Nephron progenitor cell (in vitro differentiated cells): ENCODE measurements at places on chromosomes 5 and 9.

DNA sequence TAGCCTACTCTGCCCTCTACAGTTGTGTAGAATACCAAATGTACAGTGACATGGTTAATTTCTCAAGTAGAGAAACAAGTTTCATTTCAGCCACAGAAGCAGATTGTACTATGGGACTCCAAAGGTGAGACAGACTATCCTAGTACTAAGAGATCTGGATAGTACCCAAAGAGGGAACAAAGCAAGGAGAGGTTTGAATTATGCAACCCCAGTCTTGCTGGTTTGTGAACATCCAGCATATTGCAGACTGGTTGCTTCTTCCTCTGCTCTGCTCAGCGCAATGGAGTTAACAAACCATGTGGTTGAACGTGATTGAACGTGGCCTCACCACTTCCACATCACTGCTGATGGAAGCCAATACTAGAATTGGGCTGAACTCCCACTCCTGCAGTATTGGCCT is 43.3 kb upstream of the ALDOB start:
- no peaks in the 10 kb centered on the region for H3K27me3 ChIP-seq
- no peak overlapping the region for H3K27ac ChIP-seq

DNA sequence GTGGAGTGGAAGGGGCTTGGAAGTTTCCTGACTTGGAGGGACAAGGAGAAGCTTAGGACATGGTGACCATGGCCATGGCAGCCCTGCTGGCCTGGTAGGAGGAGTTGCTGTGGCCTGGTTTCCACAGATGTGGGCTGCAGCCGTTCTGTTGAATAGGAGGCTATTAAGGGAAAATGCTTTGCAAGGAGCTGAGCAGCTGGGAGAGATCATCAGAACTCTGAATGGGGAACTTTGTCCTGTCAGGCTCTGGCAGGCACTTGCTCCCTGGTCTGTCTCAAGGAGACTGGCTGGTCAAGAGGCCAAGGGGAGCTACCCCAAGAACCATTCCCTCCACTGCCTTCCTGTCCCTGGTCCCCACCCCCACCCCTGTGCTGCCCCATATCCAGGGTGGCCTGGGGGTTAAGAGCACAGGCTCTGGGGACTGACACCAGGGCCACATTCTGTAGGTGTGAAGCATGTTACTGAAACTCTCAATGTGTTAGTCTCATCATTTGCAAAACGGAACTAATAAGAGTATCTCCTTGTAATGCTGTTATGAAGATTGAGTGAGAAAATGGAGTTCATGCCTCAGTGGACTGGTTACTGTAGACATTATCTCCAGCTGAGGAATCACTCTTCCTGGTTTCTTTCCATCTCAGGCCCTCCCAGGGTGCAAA is 84.0 kb upstream of the ARAP3 start:
- no peak overlapping the region for H3K27ac ChIP-seq
- no peaks in the 10 kb centered on the region for H3K36me3 ChIP-seq
- no peak overlapping the region for H3K4me3 ChIP-seq
- no peak for DNase-seq

DNA sequence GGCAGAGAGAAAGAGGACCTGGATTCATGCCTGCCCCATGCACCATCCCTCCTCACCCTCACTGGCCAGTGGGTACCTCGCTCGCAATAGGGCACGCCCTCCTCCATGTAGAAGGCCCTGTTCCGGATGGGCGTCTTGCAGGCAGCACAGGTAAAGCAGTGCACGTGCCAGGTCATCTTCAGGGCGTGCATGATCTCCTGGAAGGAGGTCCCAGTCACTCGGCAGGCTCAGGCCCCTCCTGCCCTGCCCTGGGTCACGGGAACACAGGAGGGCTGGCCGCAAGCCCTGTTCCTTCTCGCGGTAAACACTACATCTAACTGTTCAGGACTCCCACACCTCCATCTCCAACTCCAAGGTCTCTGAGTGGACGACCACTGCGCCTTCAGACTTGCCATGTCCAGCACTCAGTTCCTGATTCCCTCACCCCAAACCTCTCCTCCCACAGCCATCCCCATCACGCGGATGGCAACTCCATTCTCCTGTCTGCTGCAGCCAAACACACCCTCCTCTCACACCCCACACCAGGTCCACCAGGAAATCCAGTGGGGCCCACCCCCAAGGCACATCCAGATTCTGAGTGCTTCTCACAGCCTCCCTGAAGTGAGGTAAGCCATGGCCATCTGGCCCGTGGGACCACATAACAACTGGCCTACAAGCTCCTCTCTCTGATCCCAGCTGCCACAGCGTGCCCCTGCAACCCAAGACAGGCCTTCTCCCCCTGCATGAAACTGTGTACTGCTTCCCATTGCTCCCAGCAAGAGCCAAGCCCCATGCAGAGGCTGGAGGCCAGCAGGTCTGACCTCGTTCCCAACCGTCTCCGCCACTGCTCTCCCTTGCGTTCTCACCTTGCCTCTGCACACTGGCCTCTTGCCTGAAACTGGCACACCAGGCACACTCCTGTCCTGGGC is 10.8 kb upstream of the DBN1 start:
- no peaks in the 10 kb centered on the region for H3K27me3 ChIP-seq
- peak overlapping the region; percentile 10 for H3K4me3 ChIP-seq
- DNase-seq, result no peak
- H3K4me1 ChIP-seq, result peaks cover 40% of the 10 kb centered on the region
- peaks cover 45% of the 10 kb centered on the region for H3K36me3 ChIP-seq

DNA sequence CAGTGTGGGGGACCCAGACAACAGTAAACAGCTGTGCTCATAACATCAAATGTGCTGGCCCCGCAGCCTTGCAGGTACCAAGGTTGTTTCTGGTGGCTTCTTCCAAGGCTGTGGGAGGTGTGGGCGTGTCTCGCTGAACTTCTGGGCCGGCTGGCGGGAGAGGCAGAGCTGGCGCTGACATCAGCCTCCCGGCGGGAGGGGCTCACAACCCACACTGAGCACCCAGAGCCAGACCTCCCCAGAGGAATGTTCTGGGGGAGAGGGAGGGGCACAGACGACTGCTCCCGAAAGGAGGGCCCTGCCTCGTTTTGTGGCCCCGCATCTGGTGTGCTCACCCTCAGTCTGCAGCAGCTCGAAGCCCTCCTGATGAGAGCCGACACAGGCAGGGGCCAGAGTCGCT is 6.9 kb upstream of the SLC12A7 start:
- DNase-seq, result no peak
- no peak overlapping the region for H3K27ac ChIP-seq
- no peaks in the 10 kb centered on the region for H3K36me3 ChIP-seq
- no peak overlapping the region for H3K4me3 ChIP-seq

GRCh38 chr5:61731946-61732314 is 399.9 kb downstream of the ZSWIM6 start:
- H3K36me3 ChIP-seq, result no peaks in the 10 kb centered on the region
- H3K4me3 ChIP-seq, result no peak overlapping the region
- DNase-seq, result no peak

DNA sequence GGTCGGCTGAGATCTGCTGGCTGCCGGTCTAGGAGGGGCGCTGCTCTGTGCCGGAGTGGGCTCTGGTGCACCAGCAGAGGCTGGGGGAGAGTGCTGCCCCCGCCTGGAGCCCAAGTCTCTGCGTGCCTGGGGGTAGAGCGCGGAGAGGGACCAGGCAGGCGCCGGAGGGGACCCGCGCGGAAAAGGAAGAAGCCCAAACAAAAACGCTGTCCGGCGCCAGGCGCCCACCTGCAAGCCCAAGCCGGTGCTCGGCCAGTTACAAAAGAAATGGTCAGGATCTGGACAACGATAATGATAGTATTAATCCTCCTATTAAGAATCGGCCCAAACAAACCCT is 571 bp upstream of the S1PR3 start:
- peaks cover 9% of the 10 kb centered on the region for H3K36me3 ChIP-seq
- DNase-seq, result peak; percentile 62
- peak overlapping the region; percentile 10 for H3K27ac ChIP-seq
- peak overlapping the region; percentile 97 for H3K4me3 ChIP-seq
- H3K27me3 ChIP-seq, result peaks cover 3% of the 10 kb centered on the region

DNA sequence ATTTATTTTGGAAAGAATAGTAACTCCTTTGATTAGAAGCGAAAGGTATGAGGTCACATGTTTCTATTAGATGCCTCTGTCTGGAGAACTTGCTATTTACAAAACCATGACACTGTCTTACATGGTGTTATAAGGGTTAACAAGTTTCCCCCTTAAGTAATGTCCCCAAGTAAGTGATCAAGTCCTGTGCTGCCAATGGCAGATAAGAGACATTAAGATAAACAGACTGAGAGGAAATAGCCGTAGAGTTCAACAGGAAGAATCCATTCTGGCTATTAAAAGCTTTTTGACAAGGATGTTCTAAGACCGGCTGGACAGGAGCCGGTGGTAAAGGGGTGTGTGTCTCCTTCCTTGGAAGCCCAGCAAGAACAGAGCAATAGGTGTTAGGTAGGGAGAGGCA is 257.5 kb downstream of the GADD45G start:
- no peak for DNase-seq
- H3K36me3 ChIP-seq, result peaks cover 14% of the 10 kb centered on the region
- no peak overlapping the region for H3K27ac ChIP-seq
- peaks cover 14% of the 10 kb centered on the region for H3K27me3 ChIP-seq
- peaks cover 54% of the 10 kb centered on the region for H3K4me1 ChIP-seq

DNA sequence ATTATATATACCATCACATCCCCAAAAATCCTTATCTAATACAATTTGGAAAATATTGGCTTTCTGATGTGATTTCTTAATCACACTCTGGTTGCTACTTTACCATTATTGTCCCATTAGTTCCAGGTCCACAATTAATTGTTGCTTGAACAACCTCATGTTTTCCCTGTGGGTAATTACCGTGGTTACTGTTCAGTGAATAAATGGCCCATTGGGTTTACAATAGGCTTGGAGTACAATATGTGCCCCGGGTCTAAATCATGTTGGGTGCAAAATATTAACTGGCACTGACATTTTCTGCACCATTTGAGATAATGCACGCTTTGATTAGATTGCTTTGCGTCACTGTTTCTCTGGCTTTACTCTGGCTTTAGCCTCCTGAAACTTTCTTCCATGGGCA is 163.7 kb downstream of the GABBR2 start:
- H3K36me3 ChIP-seq, result no peaks in the 10 kb centered on the region
- DNase-seq, result no peak
- peaks cover 7% of the 10 kb centered on the region for H3K27me3 ChIP-seq
- no peaks in the 10 kb centered on the region for H3K4me1 ChIP-seq
- H3K27ac ChIP-seq, result no peak overlapping the region

GRCh38 chr5:145958436-145958835 is 22.1 kb downstream of the SH3RF2 start:
- H3K4me1 ChIP-seq, result peaks cover 12% of the 10 kb centered on the region
- peaks cover 6% of the 10 kb centered on the region for H3K36me3 ChIP-seq
- no peak for DNase-seq

DNA sequence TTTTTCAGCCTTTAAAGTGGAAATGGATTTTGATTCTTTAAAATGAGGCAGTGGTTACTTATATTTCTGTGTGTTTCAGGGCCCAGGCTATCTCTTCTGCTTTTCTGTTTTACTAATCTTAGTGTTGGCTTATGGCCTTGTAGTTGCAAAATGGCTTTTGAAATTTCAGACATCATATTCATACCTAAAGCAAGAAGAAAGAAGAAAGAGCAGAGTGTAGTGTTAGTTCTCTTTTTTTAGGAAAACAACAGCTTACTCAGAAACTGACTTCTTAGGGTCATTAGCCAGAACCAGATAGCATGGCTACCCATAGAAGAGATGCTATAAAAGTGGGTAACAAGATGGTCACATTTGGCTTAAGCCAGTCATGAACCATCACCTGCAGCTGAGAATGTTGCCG is 20.9 kb downstream of the ZBED3 start:
- H3K27ac ChIP-seq, result no peak overlapping the region
- H3K4me3 ChIP-seq, result no peak overlapping the region
- H3K4me1 ChIP-seq, result peaks cover 8% of the 10 kb centered on the region

GRCh38 chr5:95986001-95986400 is 24.4 kb upstream of the ELL2 start:
- no peaks in the 10 kb centered on the region for H3K36me3 ChIP-seq
- H3K27ac ChIP-seq, result no peak overlapping the region
- no peaks in the 10 kb centered on the region for H3K27me3 ChIP-seq
- H3K4me1 ChIP-seq, result peaks cover 42% of the 10 kb centered on the region
- DNase-seq, result no peak
- H3K4me3 ChIP-seq, result no peak overlapping the region

DNA sequence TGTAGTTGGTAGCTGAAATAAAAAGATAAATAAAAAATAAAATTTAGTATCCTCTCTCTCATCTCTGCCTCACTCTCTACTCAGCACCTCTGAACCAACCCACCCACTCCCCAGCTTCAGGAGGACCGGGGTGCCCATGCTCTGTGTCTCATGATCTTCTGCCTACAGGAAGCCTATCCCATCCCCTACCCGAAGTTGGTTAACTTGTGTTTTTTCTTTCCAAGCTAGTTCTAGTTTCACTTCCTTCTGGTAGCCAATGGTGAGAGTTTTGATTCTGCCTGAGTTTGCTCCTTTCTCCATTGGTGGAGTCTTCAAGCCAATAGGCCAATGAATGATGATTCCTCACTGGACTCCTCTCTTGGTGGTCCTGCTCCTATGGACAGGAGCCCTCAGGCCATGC is 32.1 kb downstream of the SNX24 start:
- H3K4me1 ChIP-seq, result peaks cover 4% of the 10 kb centered on the region
- peaks cover 4% of the 10 kb centered on the region for H3K36me3 ChIP-seq
- no peak overlapping the region for H3K27ac ChIP-seq
- no peak for DNase-seq
- no peak overlapping the region for H3K4me3 ChIP-seq
- no peaks in the 10 kb centered on the region for H3K27me3 ChIP-seq

DNA sequence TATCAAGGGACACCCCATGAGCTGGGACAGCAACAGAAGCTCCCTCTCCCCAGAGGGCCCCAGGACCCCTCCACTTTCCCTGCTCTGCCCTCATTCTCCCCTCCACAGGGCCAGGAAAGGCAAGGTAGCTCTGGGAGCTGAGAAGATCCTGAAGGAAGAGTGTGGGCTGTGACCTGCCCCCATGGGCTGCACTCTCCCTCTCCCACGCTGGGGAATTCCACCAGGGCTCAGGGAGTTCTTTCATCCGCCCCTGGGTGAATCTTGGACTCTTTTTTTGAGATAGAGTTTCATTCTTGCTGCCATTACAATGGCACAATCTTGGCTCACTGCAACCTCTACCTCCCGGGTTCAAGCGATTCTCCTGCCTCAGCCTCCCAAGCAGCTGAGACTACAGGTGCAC is 73.8 kb downstream of the C9orf50 start:
- peaks cover 5% of the 10 kb centered on the region for H3K36me3 ChIP-seq
- DNase-seq, result no peak
- peaks cover 45% of the 10 kb centered on the region for H3K4me1 ChIP-seq

DNA sequence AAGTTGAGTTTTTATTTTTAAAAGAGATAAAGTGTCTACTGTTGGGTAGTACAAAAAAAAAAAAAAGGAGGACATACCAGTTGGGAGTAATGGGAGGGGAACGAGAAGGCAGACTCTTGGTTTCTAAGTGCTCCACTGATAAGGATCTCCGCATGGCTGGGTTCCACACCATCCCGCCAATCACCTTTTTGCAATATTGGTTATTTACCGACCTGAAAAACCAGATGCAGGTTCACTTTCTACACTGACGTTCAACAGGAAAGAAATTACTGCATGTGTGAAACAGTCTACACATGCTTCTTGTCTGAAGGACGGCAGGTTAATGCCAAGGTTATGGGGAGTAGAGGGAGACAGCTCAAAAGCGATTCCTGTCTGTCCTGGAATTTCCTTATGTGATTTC is 75.5 kb downstream of the PTPN3 start:
- H3K4me3 ChIP-seq, result no peak overlapping the region
- H3K27me3 ChIP-seq, result no peaks in the 10 kb centered on the region
- H3K27ac ChIP-seq, result peak overlapping the region; percentile 77
- no peaks in the 10 kb centered on the region for H3K36me3 ChIP-seq
- peaks cover 80% of the 10 kb centered on the region for H3K4me1 ChIP-seq

- H3K4me3 ChIP-seq, result no peak overlapping the region
- H3K27me3 ChIP-seq, result peaks cover 3% of the 10 kb centered on the region
- H3K27ac ChIP-seq, result no peak overlapping the region
- peaks cover 55% of the 10 kb centered on the region for H3K36me3 ChIP-seq
- H3K4me1 ChIP-seq, result no peaks in the 10 kb centered on the region
These were observed 427.0 kb downstream of the SEMA5A start for GRCh38 chr5:9118852-9119251.
